ENCODE measurements at places on chromosomes 12 and 14.

DNA sequence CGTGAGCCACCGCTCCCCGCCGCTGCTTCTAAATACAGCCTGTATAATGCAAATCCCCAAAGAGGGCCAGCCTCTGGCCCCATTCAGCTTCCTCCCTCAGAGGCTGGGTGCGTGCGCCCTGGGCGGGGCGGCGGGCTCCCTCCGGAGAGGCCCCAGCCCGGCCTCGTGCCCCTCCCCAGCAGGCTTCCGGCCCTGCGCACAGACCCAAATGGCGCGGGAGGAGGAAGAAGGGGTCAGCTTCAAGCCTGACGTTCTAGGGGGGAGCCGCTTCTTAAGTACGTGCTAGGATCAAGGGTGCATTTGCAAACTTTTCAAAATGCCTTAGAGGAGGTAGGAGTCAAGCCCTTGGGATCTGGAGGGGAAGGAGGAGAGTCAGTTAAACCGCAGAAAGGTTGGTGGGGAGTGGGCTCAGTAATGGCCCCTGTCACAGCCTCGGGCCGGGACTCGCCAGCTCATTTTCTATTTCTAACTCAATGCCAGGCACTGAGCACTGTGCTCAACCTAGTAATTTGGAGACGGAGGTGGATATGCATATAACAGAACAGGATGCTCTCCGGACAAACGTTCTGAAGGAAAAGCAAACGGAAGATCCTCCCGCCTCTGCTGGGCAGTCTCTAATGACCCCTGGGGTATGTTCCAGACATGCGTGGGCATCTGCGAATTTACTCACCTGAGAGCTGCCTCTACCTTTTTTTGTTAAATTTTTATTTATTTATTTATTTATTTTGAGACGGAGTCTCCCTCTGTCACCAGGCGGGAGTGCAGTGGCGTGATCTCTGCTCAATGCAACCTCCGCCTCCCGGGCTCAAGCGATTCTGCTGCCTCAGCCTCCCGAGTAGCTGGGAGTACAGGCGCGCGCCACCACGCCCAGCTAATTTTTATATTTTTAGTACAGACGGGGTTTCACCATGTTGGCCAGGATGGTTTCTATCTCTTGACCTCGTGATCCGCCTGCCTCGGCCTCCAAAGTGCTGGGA, 32.3 kb downstream of the NINJ2 start:
- peak; percentile 91 for DNase-seq

GRCh38 chr12:31877884-31878283, 81.3 kb upstream of the RESF1 start:
- DNase-seq: no peak

DNA sequence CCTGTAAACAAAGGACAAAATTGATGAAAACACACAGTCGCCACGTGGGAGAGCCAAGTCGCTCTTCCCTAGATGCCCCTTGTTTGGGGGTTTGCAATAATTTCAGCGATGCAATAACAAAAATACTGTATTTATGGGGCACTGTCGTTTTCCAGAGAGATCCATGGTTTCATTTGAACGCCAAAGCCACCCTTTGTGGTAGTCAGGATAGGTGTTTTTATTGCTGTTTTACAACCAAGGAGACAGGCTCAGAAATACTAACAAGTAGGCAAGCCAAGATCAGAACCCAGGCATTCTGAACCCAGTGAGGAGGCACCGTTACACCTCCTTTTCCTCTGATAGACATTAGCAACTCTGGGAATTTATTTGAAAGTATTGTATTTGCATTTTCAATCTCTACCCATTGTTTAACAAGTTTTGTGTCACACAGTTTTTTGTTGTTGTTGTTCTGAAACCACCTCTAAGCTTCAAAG, 831 bp upstream of the BTBD7 start:
- no peak for DNase-seq

GRCh38 chr12:33575346-33575745, 135.7 kb upstream of the SYT10 start:
- no peak for DNase-seq

DNA sequence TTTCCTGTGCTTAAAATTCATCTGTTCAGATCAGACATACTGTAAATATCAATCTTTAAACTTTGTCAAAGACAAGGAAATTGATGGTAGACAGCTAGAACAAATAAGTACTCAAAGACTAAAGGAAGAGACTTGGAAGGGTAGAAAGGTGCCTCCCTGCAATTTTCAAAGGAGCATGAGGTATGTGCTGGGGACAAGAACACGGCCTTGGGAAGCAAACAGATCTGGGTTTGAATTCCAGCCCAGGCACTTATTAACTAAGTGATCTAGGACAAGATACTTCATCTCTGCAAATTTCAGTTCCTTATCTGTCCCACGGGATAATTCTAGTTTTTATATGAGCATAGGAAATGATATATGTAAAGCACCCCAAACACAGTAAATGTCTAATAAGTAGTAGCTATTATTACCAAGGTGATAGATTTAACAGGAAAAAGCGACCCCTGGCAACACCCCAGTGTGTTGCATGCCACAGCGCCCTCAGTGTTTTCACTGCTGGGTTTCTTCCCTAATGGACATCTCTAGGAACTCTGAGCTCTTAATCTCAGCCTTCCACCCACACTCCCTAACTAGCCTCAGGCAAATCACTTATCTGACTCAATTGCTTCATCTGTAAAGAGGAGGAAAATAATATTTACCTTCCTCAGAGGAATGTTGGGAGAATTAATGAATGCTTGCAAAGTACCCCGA, 44.7 kb upstream of the BMP4 start:
- no peak for DNase-seq

DNA sequence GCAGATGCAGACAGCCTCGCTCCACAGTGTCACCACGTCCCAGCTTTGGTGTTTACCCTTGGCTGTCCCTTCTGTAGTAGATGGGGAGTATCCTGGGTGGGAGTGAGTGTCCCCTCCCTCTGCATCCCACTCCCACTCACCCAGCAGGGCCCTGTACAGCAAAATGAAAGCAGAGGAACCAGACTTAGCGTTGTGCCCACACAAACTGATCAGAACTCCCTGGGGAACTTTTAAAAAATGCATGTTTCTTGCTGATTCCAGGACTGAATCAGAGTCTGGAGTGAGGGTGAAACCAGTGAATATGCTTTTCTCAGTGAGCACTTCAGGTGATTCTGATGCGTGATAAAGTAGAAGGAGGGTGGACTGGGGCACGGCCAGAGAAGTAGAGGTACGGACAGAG, 2.9 kb downstream of the ACVRL1 start:
- DNase-seq: no peak

All from activated CD4-positive, alpha-beta T cell treated with anti-CD3 and anti-CD28 coated beads for 36 hours (primary cell).